Left ventricle myocardium inferior (tissue), 1 donor: ENCODE measurements at places on chromosomes 4 and X.

DNA sequence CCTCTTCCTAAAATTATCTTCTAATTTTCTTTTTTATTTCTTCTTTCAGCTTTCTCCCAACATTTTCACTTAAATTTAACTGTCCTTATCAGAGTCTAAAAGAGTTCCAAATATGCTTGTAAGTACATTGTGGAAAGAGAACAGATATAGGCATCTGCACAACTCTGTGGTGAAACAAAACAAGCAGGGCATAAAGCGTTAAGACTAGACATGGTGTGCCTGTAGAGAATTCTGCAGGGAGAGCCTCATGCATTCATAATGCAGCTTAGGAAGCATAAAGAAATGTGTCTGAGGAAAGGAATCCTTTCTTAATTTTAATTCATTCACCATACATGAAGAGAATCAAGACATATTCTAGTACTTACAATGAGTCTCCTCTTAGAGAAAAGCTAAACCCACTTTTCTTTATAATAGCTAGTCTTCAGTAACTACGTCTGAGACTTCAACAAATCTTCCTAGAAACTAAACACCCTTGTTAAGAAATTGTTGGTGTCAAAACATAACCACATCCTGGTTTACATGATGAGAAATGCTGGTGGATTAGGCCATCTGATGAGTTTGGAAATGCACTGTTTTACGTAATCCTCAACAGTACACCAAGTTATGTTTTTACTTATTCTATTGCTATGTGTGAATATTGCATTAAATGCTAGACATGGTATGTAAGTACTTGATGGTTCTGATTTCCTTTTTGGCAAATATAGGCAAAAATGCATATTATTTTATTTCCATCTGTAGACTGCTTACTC is 307.8 kb upstream of the GIMD1 start:
- no peak for DNase-seq

- DNase-seq, result no peak
Observed at GRCh38 chrX:13109817-13110216, 65.4 kb upstream of the FAM9C start.

DNA sequence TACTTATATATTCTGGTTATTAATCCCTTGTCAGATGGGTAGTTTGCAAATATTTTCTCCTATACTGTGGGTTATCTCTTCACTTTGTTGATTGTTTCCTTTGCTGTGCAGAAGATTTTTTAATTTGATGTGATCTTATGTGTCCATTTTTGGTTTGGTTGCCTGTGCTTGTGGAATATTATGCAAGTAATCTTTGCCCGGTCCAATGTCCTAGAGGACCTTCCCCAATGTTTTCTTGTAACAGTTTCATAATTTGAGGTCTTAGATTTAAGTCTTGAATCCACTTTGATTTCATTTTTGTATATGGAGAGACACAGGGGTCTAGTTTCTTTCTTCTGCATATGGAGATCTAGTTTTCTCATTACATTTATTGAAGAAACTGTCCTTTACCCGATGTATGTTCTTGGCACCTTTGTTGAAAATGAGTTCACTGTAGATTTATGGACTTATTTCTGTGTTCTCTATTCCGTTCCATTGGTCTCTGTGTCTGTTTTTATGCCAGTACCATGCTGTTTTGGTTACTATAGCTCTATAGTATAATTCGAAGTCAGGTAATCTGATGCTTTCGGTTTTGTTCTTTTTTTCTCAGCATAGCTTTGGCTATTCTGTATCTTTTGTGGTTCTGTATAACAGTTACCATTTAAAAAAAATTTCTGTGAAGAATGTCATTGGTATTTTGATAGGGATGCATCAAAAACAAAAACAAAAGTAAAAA is 34.7 kb downstream of the DIAPH2 start:
- no peak for DNase-seq

GRCh38 chr4:145829629-145830395 is 108.8 kb downstream of the ZNF827 start:
- no peak for DNase-seq

DNA sequence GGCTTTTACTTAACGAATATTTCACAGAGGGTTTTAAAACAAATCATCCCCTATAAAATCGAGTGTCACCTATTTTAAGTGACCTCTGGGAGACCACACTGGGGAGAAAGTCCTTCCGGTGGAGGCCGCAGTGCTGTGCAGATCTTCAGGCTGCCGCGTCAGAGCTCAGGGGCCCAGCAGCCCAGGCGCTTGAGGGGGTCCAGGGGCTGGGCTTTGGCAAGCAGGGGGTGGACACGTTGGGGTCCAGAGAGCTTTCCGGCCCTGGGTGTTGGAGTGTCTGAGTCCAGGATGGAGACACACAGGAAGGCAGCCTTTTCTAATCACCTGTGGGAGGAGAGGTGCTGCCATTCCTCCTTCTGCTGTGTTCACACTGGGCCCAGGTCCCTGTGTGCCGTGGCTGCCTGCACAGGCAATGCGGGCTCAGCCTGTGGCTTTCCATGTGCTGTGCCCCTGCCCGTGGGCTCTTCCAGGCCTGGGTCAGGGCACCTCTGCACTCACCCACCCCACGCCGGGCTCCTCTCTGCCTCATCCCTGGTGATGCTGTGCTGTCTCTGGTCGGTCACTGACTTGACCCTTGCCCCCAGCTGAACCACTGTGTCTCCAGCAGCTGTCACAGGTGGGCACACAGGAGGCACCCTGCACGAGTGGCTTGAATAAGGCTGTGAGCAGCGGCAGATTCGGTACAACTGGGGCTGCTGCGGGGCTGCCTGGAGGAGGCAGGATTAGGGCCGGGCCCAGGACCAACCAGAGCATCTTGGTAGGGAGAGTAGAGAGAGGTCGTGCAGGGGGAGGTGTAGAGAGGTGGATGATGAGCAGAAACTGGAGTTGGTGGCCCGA is 10.0 kb downstream of the HTRA3 start:
- DNase-seq, result peak; percentile 11

DNA sequence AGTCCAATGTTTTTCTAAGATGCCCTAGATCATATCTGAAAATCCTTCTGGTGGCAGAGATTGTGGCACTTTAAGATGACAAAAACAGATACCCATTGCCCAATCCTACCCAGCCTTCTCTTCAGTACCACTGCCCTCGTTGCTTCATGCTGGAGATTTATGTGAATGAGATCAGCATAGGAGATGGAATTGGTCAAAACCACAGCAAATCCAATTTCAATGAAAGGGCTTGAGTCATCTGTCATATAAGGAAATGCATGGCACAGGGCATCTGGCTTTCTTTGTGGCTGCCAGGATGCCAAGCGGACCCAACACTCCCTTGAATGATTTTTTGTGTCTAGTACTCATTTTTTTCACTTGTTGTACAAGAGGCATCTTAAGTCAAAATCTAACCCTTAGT is 16.8 kb downstream of the AFF2 start:
- no peak for DNase-seq

GRCh38 chr4:77073981-77074380 is 1.8 kb downstream of the CCNI start:
- no peak for DNase-seq
